T-cell (primary cell): ENCODE measurements at places on chromosomes 2 and 18.

GRCh38 chr2:25115902-25116301, 52.5 kb downstream of the POMC start:
- no peaks in the 10 kb centered on the region for H3K36me3 ChIP-seq
- no peak for DNase-seq
- H3K4me3 ChIP-seq, result no peak overlapping the region
- H3K4me1 ChIP-seq, result no peaks in the 10 kb centered on the region
- H3K27ac ChIP-seq, result no peak overlapping the region
- peaks cover 19% of the 10 kb centered on the region for H3K27me3 ChIP-seq

GRCh38 chr2:72576459-72576858, 249.4 kb downstream of the EXOC6B start:
- H3K27me3 ChIP-seq, result no peaks in the 10 kb centered on the region
- DNase-seq, result no peak
- H3K4me3 ChIP-seq, result no peak overlapping the region
- no peaks in the 10 kb centered on the region for H3K4me1 ChIP-seq
- H3K27ac ChIP-seq, result no peak overlapping the region

DNA sequence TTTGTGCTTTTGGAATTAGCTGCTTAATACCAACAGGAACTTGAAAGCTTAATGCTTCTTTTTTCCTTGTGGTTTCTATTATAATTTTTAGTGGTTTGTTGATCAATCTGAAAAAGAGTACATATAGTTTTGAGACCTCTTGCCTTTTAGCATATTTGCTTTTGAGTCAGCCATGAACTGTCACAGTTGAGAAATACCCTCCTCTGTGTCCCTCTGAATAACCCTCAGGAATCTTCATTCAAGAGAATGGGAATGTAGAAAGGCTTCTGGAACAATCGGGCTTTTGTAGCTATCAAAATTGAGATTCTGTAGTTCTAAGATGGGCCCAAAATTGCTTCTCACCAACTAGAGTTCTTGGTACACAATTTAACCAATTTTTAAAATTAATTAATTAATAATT, 451.1 kb upstream of the TRIB2 start:
- H3K27me3 ChIP-seq, result no peaks in the 10 kb centered on the region
- H3K4me1 ChIP-seq, result peaks cover 7% of the 10 kb centered on the region
- no peaks in the 10 kb centered on the region for H3K36me3 ChIP-seq
- no peak overlapping the region for H3K27ac ChIP-seq
- no peak overlapping the region for H3K4me3 ChIP-seq

DNA sequence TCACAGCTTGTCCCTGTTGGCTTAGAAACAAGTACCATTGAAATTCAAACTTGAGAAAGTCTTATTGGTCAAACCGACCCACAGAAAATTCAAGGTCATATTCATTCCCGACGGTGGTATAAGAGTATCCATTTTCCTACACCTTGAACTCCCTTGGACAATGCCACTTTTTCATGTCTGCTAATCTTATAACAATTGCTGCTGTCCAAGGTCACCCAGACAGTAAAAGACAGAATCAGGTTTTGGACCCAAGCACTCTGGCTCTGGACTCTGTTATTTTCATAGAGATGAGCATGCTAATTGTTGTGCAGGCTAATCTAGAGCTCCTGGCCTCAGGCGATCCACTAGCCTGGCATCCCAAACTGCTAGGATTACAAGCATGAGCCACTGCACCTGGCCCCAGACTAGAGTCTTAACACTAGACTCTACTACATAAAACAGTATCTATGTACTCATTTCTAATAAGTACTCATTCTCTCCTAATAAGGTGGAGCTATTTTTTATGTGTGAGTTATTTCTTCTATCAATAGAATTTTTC, 57.8 kb downstream of the C2orf76 start:
- no peaks in the 10 kb centered on the region for H3K36me3 ChIP-seq
- H3K4me3 ChIP-seq, result no peak overlapping the region
- no peaks in the 10 kb centered on the region for H3K27me3 ChIP-seq
- no peaks in the 10 kb centered on the region for H3K4me1 ChIP-seq
- no peak overlapping the region for H3K27ac ChIP-seq
- DNase-seq, result no peak

DNA sequence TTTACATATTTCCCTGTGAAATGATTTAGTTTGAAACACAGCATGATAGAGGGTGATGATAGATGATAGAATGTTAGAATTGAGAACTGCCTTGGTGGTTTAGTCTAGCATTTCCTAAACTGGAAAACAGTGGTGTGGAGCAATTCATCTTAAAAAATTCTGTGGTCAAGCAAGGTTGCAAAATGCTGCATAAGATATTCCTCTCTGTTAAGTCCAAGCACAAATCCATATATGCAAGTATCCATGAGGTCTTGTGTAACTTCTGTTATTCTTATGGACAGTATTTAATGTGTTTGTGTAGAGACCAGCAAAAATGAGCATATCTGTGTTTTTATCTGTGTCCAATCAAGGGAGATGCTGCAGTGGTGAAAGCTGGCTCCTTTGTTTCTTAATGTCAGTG, 30.0 kb downstream of the CPS1 start:
- no peaks in the 10 kb centered on the region for H3K27me3 ChIP-seq
- H3K4me1 ChIP-seq, result no peaks in the 10 kb centered on the region
- no peak for DNase-seq
- no peaks in the 10 kb centered on the region for H3K36me3 ChIP-seq

GRCh38 chr2:120220756-120221155, 2.4 kb downstream of the TMEM185B start:
- H3K36me3 ChIP-seq, result peaks cover 4% of the 10 kb centered on the region
- no peak for DNase-seq
- no peaks in the 10 kb centered on the region for H3K4me1 ChIP-seq
- H3K4me3 ChIP-seq, result no peak overlapping the region
- H3K27me3 ChIP-seq, result no peaks in the 10 kb centered on the region
- no peak overlapping the region for H3K27ac ChIP-seq

DNA sequence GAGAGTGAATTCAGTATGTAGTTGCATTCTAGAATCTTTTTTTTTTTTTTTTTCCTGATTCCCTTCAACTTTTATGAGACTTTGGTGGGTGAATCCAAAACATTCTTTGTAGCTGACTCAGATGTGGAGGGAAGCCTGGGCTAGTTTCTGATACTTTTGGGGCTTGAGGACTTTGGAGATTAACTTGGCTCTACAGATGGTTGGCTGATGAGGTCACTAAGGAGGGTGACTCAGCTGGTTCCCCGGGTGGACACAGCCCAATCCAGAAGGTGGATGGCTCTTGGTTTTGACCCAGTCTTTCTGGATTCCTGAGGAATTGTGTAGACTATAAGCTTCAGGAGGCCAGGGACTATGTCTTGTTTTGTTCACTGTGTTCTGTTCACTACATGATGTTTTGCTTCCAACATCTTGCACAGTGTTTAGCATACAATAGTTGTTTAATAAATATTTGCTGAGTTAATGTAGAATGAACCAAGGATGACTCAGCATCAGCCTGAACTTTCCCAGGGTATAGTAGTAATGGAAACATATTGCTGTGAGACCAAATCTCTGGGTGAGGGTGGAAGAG, 30.5 kb downstream of the LAMA3 start:
- no peaks in the 10 kb centered on the region for H3K4me1 ChIP-seq
- no peaks in the 10 kb centered on the region for H3K27me3 ChIP-seq
- DNase-seq, result no peak
- H3K27ac ChIP-seq, result no peak overlapping the region

DNA sequence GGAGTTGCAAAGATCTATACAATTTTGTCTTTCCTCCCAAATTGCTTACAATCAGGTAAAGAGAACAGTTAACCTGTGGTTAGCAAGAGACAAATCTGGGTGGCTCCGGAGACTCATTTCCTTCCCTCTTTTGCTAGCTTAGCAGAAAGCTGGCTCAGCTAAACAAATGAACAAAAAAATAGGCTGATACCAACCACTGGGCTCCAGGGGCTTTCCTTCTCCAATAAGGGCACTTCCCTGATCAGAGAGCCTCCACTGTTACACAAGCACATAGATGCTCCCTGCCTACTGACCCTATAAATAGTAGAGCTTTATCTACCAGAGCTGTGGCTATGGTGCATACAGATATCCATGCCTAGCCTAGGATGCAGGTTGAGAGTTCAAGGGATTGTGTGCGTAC, 90.1 kb upstream of the ARL5A start:
- no peak overlapping the region for H3K4me3 ChIP-seq
- no peak overlapping the region for H3K27ac ChIP-seq
- H3K27me3 ChIP-seq, result peaks cover 14% of the 10 kb centered on the region
- H3K4me1 ChIP-seq, result no peaks in the 10 kb centered on the region

DNA sequence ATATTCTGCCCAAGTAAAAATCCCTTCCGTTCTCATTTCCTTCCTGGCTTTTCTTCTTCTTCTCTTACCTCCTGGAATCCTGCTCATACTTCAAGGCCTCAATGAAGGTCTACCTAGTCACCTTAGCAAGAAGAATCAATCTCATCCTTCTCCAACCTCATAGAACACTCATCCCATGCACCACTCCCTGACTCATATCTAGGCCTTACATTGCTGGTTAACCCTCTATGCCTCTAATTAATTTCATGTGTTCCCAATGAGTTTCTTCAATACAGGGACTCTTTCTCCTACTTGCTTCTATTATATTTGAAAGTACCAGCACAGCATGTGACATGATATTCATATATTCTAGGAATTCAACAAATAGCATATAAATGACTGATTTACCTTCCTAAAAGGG, 63.0 kb downstream of the BCL11A start:
- H3K4me3 ChIP-seq, result no peak overlapping the region
- peaks cover 4% of the 10 kb centered on the region for H3K27me3 ChIP-seq
- no peaks in the 10 kb centered on the region for H3K36me3 ChIP-seq
- H3K27ac ChIP-seq, result no peak overlapping the region

DNA sequence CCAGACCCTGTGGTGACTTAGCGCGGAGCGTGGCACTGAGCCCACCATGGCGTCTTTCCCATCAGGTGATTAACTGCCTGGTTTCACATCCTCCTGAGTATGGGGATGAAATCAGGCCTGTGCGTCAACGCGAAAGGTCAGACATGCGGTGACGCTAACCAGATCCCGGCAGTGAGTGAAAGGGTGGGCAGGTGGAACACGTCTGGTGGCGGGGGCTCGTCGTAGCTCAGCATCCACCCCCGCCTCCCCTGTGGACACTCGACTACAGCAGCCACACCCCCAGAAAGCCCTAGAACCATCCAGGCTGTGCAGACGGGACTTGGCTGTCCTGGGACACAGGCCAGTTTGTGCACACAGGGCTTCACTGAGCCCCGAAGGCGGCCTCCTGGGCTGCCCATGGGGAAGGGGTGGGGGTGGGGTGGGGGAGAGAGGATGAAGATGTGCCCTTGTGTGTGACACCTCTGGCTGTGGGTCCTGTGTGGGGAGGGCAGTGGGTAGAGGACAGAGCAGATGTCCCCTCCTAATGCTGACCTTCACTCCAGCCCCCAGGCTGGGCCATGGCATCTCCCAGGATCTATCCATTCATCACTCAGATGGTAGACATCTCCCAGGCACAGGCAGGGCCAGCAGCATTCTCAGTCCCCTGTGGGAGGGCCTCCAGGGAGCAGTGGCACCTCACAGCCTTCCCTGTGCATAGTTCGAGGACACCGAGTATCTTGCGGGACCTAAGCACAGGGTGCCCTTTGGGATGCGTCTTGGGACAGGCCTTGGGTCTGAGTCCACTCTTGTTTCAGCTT, 27.5 kb downstream of the RAMP1 start:
- no peaks in the 10 kb centered on the region for H3K27me3 ChIP-seq
- DNase-seq, result no peak
- no peaks in the 10 kb centered on the region for H3K4me1 ChIP-seq
- no peaks in the 10 kb centered on the region for H3K36me3 ChIP-seq
- no peak overlapping the region for H3K4me3 ChIP-seq
- no peak overlapping the region for H3K27ac ChIP-seq

DNA sequence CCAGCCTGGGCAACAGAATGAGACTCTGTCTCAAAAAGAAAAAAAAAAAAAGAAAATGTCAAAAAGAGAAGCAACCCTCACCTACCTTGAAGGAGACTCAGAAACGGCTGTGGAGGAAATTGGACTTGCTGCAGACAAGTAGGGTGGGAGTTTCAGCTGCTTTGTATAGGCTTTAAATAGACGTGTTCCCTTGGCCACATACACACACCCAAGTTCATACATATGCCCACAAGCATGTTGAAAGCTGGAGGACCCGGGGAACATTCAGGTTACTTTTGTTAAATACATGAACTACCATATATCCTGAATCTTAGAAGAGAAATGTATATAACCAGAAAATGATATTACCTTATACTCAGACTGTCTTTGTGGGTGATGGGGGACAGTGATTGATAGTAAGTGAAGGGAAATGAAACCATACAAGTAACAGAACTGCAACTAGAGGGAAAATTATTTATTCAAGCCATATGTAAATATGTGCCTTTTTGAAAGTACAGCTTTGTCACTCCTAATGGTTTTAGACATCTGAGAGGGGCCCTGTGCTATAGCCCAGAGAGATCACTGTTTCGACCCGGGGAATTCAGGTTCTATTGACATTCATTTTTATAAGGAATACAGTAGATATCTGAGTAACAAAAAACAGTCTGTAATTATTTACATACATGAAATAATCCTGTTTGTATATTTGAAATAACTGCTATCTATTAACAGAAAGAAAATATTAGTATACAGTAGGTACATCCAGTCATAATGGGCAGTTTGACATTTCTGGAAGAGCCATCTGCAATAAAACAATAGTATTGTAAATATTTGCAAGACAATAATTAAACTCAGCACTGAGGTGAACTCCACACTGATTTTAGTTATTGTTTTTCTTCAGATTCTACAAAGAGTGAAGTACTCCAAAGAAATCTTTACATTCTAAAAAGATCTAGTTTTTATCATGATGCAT, 48.0 kb upstream of the TGIF1 start:
- H3K36me3 ChIP-seq, result no peaks in the 10 kb centered on the region
- H3K27ac ChIP-seq, result no peak overlapping the region
- peaks cover 7% of the 10 kb centered on the region for H3K4me1 ChIP-seq
- H3K27me3 ChIP-seq, result no peaks in the 10 kb centered on the region
- DNase-seq, result no peak

DNA sequence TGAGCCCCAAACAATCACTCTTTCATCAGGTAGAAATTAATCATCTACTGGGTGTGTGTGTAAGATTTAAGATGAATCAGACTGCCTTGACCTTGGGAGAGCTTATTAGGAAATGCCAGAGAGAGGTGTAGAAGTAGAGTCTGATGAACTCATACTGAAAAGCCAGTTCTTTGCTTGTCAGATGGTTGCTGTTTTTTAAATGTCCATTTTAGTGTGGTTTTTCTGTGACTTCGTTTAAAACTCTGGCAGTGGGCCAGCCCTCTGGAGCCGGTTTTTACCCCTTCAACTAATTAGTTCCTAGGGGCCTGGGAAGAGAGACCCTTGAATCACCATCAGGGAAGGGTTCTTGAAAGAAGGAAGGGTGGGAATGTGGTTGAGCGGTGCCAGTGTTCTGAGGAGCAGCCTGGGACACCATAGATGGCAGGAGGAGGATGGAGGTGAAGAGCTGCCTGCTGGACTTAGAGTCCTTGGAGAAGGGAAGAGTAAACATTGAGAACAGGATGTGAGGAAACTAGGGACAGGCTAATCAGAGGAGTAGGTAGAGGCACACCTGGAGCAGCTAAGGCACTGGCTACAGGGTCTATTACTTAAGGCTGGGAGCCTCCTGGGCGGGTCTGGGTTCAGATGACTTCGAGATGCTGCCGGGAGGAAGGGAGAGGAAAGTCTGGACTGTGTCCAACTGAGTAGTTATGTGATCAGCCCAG, 66.1 kb downstream of the LRRFIP1 start:
- H3K27ac ChIP-seq, result peak overlapping the region; percentile 91
- peaks cover 77% of the 10 kb centered on the region for H3K4me1 ChIP-seq
- DNase-seq, result no peak
- H3K27me3 ChIP-seq, result no peaks in the 10 kb centered on the region
- H3K36me3 ChIP-seq, result no peaks in the 10 kb centered on the region
- H3K4me3 ChIP-seq, result peak overlapping the region; percentile 93
